ENCODE measurements at places on chromosomes 7 and 10. TPM values are rescaled to one million over a fixed set of nuclear protein-coding genes. Genes with fewer than 3 reads are reported as not detected.

The H2BK1 gene
- total RNA-seq: not detected

The FAM180A gene
- total RNA-seq: not detected

The CCL26 gene
- total RNA-seq: 0.88 TPM

The NEURL1 gene
- total RNA-seq: 0.66 TPM

The HSPB1 gene
- total RNA-seq: 38.0 TPM
